ENCODE measurements at places on chromosomes 16 and 17. TPM values are rescaled to one million over a fixed set of nuclear protein-coding genes. Genes with fewer than 3 reads are reported as not detected.
A peak's percentile ranks its signal among the peaks of the same experiment; 100 is the strongest.

The P3H4 gene
- 84.8 TPM for total RNA-seq

DNA sequence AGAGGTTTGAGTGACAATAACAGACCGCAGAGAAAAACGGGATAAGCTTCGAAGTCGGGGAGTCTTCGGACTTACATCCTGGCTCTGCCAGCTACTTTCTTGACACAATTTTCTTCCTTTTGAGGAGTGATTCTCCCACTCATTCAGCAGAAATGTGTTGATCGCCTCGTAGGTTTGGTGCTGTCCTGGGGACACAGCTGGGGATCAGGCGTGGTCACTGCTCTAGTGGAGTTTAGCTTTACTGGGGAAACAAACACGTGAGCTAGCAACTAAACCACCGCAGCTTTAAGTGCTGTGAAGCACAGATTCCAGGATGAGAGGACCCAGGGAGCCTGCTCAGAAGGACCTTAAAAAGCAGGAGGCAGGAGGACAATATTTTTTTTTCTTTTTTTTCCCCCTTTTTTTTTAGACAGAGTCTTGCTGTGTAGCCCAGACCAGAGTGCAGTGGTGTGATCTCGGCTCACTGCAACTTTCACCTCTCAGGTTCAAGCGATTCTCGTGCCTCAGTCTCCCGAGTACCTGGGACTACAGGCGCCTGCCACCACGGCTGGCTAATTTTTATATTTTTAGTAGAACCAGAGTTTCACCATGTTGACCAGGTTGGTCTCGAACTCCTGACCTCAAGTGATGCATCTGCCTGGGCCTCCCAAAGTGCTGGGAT is 858 bp downstream of the NUBP1 start:
- DNase-seq: peak; percentile 53

GRCh38 chr17:19336938-19337711 is 25.4 kb downstream of the B9D1 start:
- DNase-seq: no peak

DNA sequence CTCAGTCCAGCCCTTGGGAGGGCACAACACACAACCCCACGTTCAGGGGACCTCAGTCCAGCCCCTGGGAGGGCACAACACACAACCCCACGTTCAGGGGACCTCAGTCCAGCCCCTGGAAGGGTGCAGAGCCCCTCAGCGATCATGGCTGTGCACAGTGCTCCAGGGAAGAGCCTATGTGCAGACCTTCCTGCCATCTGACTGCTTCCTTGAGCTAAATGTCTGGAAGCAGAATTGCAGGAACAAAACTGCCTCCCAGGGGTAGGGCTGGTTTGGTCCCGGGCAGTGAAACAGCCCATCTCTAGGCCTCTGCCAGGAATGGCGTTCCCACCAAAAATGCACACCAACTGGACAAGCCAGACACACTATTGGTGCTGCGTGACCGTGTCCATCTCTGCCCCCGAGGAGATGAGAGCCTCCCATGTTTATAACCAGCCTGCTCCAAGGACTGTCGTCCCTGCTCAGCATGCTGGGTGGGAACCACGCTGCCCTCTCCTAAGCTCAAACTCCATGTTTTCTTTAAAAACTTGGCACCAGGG is 44.0 kb downstream of the ZNF276 start:
- DNase-seq: no peak

- DNase-seq: no peak
These were observed 22.3 kb downstream of the PTRH2 start for GRCh38 chr17:59684967-59685366.

DNA sequence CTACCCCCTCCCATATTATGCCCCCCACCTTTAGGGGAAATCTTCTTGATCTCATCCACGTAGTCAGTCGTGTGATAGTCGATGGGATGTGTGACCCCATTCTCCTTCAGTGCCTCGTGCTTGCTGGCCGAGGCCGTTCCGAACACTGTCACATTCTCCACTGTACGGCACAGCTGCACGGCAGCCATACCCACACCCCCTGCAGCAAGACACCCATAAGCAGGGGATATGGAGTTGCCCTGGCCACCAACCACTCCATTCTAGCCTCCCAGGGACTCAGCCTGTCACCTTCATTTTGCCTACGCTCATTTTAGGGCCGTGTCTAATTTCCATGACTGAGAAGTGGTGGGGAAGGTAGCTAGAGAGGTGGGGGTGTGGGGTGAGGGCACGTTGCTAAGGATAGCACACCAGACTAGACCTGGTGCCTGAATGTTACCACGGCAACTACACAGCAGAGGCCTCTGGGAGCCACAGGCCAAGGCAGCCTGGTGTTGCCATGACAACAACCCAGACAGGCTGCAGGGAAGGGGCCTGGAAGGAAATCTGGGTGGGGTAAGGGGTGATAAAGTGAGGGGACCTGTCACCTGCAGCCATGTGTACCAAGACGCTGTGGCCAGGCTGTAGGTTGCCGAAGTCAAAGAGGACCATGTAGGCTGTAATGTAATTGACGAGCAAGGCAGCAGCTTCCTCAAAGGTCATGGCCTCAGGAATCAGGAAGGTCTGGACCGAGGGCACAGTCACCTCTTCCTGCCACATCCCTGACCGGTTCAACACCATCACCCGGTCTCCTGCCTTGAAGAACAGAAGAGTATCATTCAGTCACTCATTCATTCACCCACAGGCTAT is 4.0 kb downstream of the VAT1 start:
- no peak for DNase-seq

The FKBP10 gene
- 584 TPM for total RNA-seq

GRCh38 chr17:81519284-81520020 is 6.9 kb upstream of the ACTG1 start:
- peak; percentile 86 for DNase-seq

The ZSCAN10 gene
- total RNA-seq: not detected

- DNase-seq: no peak
These were observed 61.2 kb downstream of the SPACA3 start for GRCh38 chr17:33052856-33053255.

The ARHGAP44 gene
- 6.6 TPM for total RNA-seq

- no peak for DNase-seq
These were observed 73.1 kb downstream of the CDH13 start for GRCh38 chr16:82699711-82700495.

- no peak for DNase-seq
These were observed 102.2 kb downstream of the HIC1 start for GRCh38 chr17:2157081-2157480.

The RRAD gene
- total RNA-seq: 6.5 TPM

- peak; percentile 95 for DNase-seq
These were observed 633 bp downstream of the ZNF843 start for GRCh38 chr16:31441956-31442355.

- DNase-seq: no peak
These were observed 277.2 kb upstream of the TBX2 start for GRCh38 chr17:61122326-61122913.

The PRSS33 gene
- not detected for total RNA-seq

- DNase-seq: no peak
These were observed 30.0 kb upstream of the SLC38A10 start for GRCh38 chr17:81324851-81325713.

The PHF23 gene
- total RNA-seq: 57.8 TPM

The SALL1 gene
- total RNA-seq: 0.12 TPM

DNA sequence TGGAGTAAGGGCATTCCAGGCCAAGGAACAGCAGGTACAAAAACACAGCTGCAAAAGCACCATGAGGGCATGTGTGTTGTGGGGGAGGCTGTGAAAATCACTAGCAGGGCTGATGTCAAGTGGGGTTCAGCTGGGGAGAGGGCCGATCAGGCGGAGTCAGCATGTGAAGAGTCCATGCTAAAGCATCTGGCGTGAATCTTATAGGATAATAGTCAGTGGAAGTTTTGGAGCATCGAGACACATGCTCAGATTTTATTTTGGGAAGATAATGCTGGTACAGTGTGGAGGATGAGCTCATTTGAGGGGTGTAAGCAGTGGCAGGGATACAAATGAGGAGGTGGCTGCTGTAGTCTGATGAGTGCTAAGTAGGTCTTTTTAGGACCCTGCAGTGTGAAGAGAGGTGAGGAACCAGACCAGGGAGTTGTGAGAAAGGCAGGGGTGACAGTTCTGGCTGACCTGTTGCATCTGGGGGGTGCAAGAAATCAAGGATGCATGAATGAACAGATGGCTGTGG is 30.3 kb downstream of the MMD start:
- no peak for DNase-seq

The HAS3 gene
- total RNA-seq: 1.4 TPM

The TBC1D3H gene
- not detected for total RNA-seq

DNA sequence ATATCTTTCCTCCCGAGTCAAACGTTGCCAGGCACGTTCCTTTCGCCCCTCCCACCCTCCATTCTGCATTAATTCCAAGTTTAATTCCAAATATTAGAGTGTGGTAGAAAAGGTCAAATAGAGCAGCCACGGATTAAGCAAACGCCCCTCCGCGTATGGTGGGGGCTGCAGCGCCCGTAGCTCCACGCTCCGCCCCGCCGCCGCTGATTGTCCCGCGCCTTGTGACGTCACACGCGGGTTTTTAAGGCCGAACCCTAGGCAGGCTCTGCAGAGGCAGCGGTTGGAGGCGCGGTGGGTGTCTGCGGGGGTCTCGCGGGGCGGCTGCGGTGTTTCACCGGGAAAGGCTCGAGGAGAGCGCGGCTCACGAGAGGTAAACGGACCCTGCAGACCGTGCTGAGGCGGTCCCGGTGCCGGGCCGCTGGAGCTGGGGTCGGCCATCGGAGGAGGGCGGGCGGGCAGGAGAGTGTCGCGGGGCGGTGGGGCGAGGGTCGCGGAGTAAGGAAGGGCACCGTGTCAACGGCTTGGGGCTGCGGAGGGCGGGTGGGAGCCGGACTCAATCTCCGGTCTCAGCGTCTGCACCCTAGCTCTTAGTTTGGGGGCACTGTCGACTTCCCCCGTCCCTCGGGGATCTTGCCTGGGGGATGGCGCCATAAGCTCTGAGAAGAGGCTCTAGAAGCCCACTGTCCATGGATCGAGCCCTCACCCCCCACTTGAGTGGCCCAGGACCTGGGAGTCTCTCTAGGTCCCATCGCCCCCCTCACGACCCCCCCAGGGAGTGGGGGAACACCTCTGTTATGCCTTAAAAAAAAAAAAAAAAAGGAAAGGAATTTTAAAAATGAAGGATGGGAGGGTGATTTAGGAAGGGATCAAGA is at the start of gene ARL4D:
Gene ARL4D, plus strand, starts transcription at position 270 of the 872 bp plus-strand sequence. CDS start 740 bp downstream, outside the sequence.
- no peak for DNase-seq

- no peak for DNase-seq
These were observed 2230.4 kb downstream of the TP53TG3F start for GRCh38 chr16:35689764-35690163.

GRCh38 chr17:2946144-2946543 is 117.3 kb downstream of the OR1D5 start:
- DNase-seq: no peak

The TPPP3 gene
- 2.7 TPM for total RNA-seq

The PABPN1L gene
- total RNA-seq: not detected

DNA sequence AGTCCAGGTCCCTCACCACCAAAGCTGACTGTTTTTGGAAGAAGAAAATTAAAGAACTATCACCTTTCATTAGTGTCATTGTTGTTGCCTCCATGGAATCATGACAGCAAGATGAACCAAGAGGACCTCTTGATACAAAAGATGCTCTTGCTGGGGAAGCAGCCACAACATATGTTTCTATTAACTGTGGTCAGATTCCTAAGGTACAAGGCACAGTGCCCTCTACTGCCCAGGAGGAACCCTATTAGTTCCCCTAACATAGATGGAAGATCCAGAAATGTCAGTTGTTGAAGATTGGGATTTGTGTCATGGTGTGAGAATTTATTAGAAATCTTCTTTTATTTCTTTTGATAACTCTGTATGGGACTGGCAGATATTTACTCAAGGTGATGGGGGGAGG is 188.2 kb upstream of the ANKFN1 start:
- no peak for DNase-seq

The CDH13 gene
- total RNA-seq: 45.1 TPM

The HASPIN gene
- 2.2 TPM for total RNA-seq

DNA sequence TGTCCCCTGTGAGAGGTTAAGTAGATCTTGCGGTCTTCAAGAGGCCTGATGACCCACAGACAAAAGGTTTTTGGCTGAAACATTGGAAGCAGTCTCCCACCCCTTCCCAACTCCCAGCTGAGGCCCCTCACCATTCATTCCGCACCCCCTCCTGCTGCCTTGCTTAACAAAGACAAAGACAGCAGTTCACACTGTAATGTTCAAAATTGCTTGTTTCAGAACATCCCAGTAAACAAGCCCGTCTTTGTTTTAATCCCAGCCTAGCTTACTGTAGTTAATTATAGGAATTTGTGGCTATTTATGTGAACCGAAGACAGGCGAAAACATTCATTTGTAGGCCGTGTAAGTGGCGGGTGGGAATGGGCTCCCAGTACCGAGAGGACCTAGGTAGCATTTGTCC is 55.7 kb downstream of the IRX5 start:
- no peak for DNase-seq

GRCh38 chr17:73091770-73092522 is 542 bp downstream of the SLC39A11 start:
- no peak for DNase-seq

DNA sequence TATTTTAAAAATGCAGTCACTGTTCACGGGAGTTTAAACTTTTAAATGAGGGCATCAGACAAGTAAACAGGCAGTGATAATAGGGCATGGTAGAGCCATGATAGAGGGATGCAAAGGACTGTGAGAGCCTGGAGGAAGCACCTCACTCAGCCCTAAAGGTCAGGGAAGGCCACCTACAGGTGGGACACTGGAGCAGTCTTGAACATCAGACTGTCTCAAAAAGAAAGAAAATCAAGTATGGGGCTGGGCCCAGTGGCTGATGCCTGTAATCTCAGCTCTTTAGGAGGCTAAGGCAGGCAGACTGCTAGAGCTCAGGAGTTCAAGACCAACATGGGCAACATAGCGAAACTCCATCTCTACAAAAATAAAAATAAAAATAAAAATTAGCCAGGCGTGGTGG is 31.0 kb upstream of the DHRS7B start:
- DNase-seq: no peak

- no peak for DNase-seq
These were observed 129.7 kb downstream of the MSI2 start for GRCh38 chr17:57385975-57386374.

- DNase-seq: no peak
These were observed 16.6 kb upstream of the LITAF start for GRCh38 chr16:11603331-11603750.

The KRTAP4-3 gene
- not detected for total RNA-seq

The KRT13 gene
- not detected for total RNA-seq

DNA sequence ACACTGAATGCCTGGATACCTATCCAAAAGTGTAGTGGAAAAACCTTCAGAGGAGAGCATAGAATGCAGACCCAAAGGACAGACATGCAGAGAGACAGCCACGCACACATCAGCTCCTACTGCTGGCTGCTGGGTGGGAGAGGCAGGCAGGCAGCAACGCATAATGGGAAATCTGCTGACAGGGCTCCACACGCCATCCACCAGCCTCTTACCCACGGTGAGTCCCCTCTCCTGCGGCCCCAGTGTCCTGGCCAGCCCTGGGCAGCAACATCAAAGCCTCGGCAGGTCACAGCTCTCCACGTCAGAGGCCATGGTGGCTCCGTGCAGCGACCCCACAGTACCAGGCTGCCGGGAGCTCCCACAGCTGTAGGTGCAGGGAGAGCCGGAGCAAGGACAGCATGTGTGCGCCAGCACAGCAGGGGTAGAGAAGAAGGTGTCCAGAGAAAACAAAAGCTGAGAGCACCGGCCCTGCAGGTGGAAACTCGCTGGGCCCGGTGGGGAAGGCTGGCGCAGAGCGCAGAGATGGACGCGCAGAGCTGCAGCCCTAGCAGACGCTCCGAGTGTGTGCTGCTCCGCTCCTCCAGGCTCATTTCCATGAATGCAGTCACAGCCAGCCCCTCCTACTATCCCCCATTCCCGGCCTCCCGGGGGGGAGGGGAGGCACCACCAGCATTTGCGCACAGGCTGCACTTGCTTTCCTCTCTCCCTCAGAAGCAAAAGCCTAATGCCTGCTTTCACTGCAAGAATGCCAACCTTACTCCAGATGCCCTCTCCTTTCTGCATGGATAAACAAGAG is 58.9 kb downstream of the CYTH1 start:
- DNase-seq: no peak
